Stimulated activated CD4-positive, alpha-beta T cell treated with anti-CD3 and anti-CD28 coated beads, TNF-alpha, amount 100 ng/mL, for 4 hours (primary cell): ENCODE measurements at places on chromosomes 12 and 14.

GRCh38 chr12:79203058-79203647 lies 338.6 kb downstream of the SYT1 start:
- DNase-seq: no peak

- no peak for DNase-seq
These were observed 93.5 kb downstream of the PLEKHA5 start for GRCh38 chr12:19223018-19223417.

DNA sequence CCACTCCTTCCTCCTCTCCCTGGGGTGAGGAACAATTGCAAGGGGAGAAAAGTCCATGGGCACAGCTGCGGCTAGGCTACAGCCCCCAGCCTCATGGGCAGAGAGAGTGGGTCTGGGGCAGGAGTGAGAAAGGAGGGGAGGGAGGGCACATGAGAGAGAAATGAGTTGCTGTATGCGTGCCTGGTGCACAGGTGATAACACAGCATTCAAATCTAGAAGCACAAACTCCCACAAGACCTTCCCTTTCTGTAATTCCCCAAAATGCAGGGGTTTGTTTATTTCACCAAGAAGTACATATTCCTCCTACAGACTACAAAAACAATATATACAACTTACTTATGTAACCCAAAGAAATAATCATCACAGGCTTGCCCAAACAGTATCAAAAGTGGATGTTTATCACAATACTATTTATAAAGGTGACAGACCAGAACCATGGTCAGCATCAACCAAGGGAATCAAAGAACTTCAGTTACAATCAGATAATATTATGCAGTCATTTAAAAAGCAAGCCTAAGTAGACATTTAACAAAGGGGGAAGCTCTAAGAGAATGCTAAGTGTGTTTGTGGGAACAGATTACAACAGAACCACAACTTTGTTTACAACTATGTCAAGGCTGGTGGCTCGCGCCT lies 54.2 kb downstream of the ITPK1 start:
- DNase-seq: no peak

DNA sequence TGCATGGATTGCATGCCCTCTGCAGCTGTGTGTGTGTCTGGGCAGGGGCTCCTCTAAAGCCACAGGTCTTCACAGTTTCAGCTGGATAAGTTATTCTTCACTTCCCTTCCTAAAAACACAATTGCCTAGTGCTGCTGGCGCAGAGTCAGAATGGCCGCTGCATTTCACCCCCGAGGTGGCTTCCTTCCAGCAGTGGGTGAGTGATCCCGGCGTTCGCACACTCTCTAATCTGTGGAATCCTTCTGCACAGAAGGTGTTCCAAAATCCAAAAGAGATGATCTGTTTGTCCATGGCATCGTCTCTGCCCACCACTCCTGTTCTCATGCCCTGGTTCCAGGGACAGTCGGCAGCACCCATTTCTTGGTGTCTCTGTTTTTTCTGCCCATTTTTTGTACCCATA lies 340.7 kb downstream of the DPF3 start:
- no peak for DNase-seq

DNA sequence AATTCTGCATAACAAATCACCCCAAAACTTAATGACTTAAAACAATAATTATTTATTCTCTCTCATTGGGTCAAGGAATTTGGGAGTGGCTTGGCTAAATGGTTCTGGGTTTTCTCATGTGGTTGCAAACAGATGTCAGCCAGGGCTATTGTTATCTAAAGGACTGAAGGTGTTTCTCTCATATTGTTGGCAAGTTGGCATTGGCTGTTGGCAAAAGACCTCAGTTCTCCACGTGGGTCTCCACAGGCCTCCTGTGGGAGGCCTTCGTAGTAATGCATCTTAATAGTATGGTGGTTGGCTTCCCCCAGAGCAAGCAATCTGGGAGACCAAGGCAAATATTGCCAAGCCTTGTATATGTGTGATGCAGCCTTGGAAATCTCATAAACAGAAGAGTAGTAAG lies 14.4 kb downstream of the GALNT16 start:
- DNase-seq: no peak

DNA sequence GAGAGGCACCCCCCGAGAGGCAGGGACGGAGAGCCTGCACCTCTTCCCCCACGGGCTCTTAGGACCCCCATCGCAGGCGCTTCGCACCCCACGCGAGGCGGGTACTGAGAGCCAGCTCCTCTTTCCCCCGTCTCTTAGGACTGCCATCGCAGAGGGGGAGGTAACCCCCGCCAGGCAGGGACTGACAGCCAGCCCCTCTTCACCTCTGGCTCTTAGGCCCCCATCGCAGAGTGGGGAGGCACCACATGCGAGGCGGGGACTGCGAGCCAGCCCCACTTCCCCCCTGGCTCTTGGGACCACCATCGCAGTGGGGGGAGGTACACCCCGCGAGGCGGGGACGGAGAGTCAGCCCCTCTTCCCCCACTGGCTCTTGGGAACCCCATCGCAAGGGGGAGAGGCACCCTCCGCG lies 46.1 kb downstream of the DDX11 start:
- no peak for DNase-seq

DNA sequence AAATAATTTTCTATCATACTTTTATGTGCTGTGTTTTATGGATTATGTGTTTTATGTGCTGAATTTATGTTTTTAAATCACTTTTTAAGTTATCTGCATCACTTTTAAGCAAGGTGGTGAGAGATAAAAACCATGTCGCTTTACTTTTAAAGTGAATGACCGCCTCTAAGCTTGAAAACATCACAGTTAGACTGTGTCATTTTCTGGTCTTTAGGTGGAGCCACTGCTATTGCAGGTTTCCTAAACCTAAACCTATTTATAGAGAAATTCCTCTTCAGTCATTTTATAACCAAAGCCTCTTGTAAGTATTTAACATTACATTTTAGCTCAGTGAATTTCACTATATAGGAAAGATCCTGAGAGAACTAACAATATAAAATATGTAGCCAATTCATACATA lies 21.0 kb upstream of the MDM2 start:
- DNase-seq: no peak

DNA sequence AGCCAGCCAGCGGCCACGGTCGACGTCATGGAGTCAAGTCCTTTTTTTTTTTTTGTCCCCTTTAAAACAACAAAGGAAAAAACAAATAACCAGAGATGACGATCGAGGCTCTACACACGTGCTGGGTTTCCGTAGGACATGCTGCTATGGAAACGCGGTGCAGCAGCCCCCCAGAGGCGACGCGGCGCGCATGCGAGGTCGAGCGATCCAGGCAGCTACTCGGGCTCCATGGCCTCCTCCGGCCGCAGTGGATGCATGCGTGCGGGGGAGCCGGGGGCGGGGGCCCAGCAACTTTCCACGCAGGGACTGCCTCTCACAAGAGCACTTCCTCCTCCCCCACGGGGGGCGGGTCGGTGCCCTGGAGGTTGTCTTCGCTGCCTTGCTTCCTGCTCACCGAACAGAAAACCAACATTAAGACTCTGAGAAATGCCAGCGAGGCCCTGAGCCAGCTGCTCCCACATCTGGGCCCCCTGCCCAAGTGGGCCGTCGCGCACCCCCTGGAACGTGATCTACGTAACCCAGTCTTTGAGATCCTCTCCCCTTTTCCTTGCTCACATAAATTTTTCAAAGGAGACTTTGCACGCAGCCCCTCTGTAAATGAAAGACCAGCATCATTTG lies 30.7 kb downstream of the P2RX4 start:
- peak; percentile 85 for DNase-seq

- no peak for DNase-seq
These were observed 285.9 kb downstream of the BMP4 start for GRCh38 chr14:53670701-53671100.

DNA sequence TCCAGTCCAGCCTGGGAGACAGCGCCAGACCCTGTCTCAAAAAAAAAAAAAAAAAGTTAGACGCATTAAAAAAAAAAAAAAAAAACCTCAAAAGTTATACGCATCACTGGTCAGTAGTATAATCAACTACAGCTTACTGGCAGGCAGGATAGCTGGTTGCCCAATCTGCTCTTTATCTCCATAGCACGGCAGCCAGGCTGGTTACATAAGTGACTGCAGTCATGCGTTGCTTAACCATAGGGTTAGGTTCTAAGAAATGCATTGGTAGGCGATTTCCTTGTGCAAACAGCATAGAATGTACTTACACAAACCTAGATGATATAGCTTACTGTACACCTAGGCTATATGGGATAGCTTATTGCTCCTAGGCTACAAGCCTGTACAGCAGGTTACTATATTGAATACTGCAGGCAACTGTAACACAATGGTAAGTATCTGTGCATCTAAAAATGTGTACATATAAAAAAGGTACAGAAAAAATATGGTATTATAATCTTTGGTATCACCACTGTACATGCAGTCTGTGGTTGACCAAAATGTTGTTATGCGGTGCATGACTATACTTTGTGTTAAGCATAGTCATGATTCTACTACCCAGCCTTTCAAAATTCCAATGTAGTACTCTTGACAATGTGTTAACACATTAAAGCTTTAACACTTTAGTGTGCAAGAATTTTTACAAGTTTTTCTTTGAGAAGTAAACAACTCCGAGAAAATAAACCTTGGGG lies 8.1 kb downstream of the L2HGDH start:
- DNase-seq: no peak

DNA sequence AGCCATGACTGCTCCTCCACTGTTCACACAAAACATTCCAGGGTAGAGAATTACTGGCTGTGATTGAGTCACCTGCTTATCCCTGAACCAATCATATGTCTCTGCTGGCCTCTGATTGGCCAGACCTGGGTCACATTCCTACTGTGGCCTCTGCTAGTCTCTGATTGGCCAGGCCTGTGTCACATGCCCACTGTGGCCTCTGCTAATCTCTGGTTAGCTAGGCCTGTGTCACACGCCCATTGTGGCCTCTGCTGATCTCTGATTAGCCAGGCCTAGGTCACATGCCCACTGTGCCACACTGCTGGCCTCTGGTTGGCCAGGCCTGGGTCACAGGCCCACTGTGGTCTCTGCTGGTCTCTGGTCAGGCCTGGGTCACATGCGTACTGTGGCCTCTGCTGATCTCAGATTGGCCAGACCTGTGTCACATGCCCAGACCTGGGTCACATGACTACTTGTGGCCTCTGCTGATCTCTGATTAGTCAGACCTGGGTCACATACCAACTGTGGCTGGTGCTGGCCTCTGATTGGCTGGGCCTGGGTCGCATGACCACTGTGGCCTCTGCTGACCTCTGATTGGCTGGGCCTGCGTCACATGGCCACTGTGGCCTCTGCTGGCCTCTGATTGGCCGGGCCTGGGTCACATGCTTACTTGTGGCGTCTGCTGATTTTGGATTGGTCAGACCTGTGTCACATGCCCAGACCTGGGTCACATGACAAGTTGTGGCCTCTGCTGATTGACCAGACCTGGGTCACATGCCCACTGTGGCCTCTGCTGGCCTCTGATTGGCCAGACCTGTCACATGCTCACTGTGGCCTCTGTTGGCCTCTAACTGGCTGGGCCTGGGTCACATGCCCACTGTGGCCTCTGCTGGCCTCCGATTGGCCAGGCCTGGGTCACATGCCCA lies 251.6 kb downstream of the SLC15A4 start:
- DNase-seq: no peak

DNA sequence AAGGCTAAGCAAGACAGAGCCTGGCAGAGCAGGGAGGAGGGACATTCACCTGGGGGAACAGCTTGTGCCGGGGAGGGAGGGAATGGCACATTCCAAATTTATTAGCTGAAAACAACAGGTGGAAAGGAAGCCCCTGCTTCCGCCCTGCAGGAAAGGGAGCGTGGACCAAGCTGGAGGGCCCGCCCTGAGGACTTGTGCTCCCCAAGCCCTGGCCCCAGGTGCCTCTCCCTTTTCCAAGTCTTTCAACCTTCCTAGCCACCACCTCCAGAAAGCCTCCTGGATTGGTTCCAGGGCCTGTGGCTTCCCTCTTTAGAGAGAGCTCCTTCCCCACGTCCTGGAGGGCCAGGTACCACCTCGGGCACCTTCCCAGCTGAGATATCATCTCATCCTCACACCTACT lies 2.7 kb downstream of the DEGS2 start:
- no peak for DNase-seq

- no peak for DNase-seq
These were observed 13.3 kb downstream of the DNM1L start for GRCh38 chr12:32692358-32692757.

DNA sequence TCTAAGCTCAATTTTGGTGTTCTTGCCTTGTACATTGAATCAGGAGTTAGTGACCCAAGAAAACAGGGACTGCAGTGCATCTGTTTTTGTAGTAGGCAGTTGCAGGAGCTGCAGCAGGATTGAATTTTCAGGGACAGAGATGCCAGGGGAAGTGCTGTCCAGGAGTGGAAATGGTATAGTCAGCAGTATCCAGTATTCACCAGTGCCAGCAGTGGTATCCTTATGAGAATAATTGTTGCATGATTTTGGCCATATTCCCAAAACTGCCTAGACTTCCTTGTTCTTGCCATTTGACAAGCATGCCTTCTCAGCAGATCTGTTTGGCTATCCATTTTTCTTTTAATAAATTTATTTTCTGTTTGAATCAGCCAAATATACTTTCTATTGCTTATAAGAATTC lies 18.6 kb upstream of the ABCD2 start:
- DNase-seq: no peak

GRCh38 chr14:54550514-54550913 lies 16.4 kb upstream of the SAMD4A start:
- no peak for DNase-seq

GRCh38 chr12:46024099-46024498 lies 33.7 kb upstream of the SCAF11 start:
- no peak for DNase-seq

GRCh38 chr12:19712041-19712440 lies 272.7 kb downstream of the AEBP2 start:
- DNase-seq: no peak

GRCh38 chr14:99820702-99821331 lies 27.6 kb downstream of the EML1 start:
- DNase-seq: no peak

GRCh38 chr12:26845057-26845666 lies 12.2 kb upstream of the ITPR2 start:
- no peak for DNase-seq

DNA sequence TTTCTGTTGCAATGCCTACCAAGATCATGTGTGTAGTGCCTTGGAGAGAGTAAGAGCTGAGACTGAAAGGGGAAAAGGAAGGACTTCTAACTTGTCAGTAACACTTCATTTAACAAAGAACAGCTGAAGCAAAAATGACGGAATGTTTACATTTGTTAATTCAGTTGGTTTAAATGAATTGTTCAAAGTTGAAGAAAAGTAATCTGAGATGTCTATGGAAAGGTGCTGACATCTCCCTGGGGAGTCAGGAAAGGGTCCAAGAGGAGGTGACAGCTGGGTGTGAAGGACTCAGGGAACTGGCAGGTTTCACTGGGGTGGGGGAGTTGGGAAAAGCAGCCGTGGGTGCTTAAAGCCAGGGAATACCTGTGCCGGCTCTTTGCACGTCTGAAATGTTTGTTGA lies 7.9 kb downstream of the TMEM63C start:
- no peak for DNase-seq

DNA sequence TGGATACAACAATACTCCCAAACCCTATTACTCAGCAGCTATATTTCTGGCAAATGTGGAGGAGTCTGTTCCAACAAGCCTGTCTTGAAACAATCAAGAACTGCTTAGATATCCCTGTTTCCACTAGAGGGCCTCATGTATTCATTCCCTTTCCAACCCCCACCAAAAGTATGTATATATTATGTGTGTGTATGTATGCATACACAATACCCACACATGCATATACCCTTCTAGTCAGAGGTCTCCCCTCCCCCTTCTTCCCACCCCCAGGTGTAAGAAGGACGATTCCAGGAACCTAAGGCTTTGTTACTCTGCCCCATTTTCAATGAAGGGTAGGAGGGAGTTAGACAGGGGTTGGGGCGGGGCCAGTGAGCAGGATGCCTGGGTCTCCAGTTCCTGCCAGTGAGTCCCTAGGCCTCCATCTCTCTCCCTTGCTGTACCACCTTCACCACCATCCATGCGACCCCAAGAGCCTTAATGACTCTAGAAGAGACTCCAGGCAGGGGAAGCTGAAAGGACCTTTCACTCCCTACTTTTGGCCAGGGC lies at the start of gene DGKA:
DGKA (plus strand) TSS at position 392 of the 546 bp plus-strand sequence. CDS start 5,342 bp downstream, outside the sequence.
- DNase-seq: peak; percentile 63
